ENCODE measurements at places on chromosomes 6 and 20. TPM values are rescaled to one million over a fixed set of nuclear protein-coding genes. Genes with fewer than 3 reads are reported as not detected.

The PSORS1C2 gene
- not detected for total RNA-seq

The MAVS gene
- 39.6 TPM for total RNA-seq

The LAMA5 gene
- 315 TPM for total RNA-seq

DNA sequence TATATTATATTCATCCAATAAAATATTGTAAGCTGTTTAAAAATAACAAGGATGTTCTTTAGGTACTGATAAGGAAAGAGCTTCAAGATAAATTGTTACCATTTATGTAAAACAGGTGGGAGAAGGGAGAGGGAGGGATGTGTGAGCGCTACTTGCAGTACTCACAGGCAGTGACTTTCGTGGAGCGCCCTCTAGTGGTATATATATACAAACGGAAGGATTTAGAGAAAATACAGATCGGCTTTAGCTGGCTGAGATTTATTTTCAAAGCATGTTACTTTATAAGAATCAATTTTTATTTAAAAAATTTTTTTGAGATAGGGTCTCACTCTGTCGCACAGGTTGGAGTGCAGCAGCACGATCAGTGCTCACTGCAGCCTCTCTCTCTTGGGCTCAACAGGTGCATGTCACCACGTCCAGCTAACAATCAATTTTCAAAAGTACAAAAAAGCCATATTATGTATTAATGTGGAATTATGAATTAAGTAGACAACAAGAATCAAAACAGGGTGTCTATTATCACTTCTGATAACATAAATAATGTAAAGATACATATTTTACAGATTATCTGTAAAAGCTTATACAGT is 3.3 kb upstream of the MOG start:
- H3K4me3 ChIP-seq: no peak overlapping the region
- DNase-seq: peak; percentile 67
- H3K27ac ChIP-seq: no peak overlapping the region
- H3K27me3 ChIP-seq: peaks cover 4% of the 10 kb centered on the region
- peaks cover 4% of the 10 kb centered on the region for H3K4me1 ChIP-seq
- no peaks in the 10 kb centered on the region for H3K36me3 ChIP-seq

- no peak for DNase-seq
- H3K27me3 ChIP-seq: no peaks in the 10 kb centered on the region
Measured at GRCh38 chr6:98308564-98308963, 525.8 kb upstream of the POU3F2 start.
